Memory B cell (primary cell): ENCODE measurements at places on chromosomes 2 and 18.
A peak's percentile ranks its signal among the peaks of the same experiment; 100 is the strongest.

GRCh38 chr2:168278424-168278888, 31.1 kb upstream of the STK39 start:
- no peaks in the 10 kb centered on the region for H3K4me1 ChIP-seq
- H3K4me3 ChIP-seq = no peak overlapping the region
- peaks cover 8% of the 10 kb centered on the region for H3K27me3 ChIP-seq
- no peak for DNase-seq
- no peak overlapping the region for H3K27ac ChIP-seq

GRCh38 chr18:79904357-79905147, 46.9 kb downstream of the SLC66A2 start:
- H3K4me1 ChIP-seq = peaks cover 5% of the 10 kb centered on the region
- H3K36me3 ChIP-seq = peaks cover 37% of the 10 kb centered on the region
- no peaks in the 10 kb centered on the region for H3K27me3 ChIP-seq
- no peak for DNase-seq

GRCh38 chr18:22841840-22842239, 91.3 kb upstream of the RBBP8 start:
- no peak overlapping the region for H3K27ac ChIP-seq
- no peak for DNase-seq

DNA sequence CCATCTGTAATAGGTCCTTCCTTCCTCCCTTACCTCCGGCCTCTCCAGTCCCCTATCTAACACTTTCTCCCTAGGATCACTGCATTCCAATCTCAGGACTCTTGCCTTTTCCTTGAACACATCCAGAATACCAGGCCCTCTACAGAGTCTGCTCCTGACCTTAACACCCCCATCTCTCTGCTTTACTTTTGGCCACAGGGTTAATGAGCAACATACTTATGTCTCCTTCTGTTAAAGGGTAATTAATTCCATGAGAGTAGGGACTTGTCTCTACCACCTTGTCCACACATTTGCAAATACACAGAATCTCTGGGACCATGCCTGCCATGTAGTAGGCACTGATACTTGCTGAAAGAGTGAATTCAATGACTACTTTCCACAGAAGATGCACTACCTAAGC, 94.9 kb downstream of the COBLL1 start:
- no peak for DNase-seq
- peaks cover 57% of the 10 kb centered on the region for H3K4me1 ChIP-seq
- H3K4me3 ChIP-seq = peak overlapping the region; percentile 56
- H3K36me3 ChIP-seq = peaks cover 28% of the 10 kb centered on the region

- no peak overlapping the region for H3K27ac ChIP-seq
- H3K27me3 ChIP-seq = no peaks in the 10 kb centered on the region
- no peak overlapping the region for H3K4me3 ChIP-seq
- H3K4me1 ChIP-seq = no peaks in the 10 kb centered on the region
- no peaks in the 10 kb centered on the region for H3K36me3 ChIP-seq
Measured at GRCh38 chr2:79887747-79888374, 375.0 kb downstream of the CTNNA2 start.

DNA sequence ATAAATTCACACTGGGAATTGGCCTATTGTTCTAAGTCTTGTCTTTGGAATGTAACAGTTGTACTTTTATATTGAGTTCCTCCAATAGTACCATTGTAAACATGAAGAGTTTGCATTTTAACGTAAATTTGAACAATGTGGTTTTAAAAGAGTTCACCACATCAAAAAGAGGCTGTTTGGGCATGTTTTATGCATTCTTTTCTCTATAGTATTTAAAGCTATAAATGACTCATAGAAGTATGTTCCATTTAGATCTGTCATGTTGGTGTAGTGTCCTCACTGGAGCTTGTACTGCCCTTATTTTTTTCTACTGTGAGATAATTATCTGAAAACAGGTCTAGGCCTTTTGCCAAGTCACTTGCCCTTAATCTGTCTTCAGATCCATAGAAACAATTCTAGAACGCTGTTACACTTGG, 141.9 kb downstream of the RHBDD1 start:
- H3K27ac ChIP-seq = no peak overlapping the region
- H3K4me1 ChIP-seq = peaks cover 4% of the 10 kb centered on the region
- H3K27me3 ChIP-seq = no peaks in the 10 kb centered on the region
- no peak overlapping the region for H3K4me3 ChIP-seq
- peaks cover 14% of the 10 kb centered on the region for H3K36me3 ChIP-seq
- no peak for DNase-seq

- no peak for DNase-seq
- no peak overlapping the region for H3K27ac ChIP-seq
- H3K36me3 ChIP-seq = no peaks in the 10 kb centered on the region
- peaks cover 20% of the 10 kb centered on the region for H3K4me1 ChIP-seq
- H3K27me3 ChIP-seq = peaks cover 28% of the 10 kb centered on the region
Measured at GRCh38 chr2:26177122-26177521, 4.2 kb downstream of the GAREM2 start.

DNA sequence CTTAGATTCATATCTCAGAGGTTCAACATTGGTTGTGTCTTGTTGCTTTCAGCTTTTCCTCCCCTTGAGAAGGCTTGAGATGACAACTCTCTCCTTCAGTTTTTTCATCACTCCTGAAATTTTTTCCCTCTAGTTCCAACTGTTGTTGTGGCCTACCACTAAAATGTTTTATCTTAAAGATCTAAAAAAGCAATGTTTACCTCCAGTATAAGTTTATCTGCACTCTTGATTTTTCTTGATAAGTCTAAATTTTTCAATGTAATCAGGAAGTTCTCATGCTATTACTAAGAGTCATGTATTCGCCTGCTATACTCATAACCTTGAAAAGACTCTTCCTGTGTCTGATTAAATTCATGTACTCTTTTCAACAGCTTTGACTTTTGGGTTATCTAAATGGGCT, 366.3 kb upstream of the TFPI start:
- no peaks in the 10 kb centered on the region for H3K4me1 ChIP-seq
- no peak overlapping the region for H3K4me3 ChIP-seq
- no peak for DNase-seq
- H3K27me3 ChIP-seq = no peaks in the 10 kb centered on the region
- H3K36me3 ChIP-seq = no peaks in the 10 kb centered on the region
- H3K27ac ChIP-seq = no peak overlapping the region

DNA sequence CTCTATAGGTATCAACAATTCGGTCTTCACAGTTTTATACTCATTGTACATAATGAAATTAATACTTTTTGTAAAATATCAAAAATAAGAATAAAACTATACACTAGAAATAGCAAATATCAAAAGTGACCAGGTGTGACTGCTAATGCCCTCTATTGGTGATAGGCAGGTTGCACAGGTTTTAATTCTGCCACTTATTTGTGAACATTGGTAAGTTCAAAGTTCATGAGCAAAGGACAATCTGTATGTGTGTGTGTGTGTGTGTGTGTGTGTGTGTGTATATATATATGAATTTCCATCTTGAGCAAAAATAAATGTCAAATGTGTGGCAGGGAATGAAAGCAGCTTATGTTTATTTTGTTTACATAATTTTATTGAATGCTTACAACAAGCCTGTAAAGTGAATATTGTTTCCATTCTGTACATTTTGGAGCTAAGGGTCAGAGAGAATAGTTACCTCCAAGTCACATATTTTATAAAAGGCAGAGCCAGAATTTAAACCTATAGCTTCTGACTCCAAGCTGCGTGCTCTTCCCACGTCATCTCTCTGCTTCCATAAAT, 537.4 kb downstream of the CPS1 start:
- no peaks in the 10 kb centered on the region for H3K4me1 ChIP-seq
- no peak overlapping the region for H3K27ac ChIP-seq
- no peaks in the 10 kb centered on the region for H3K27me3 ChIP-seq
- no peak overlapping the region for H3K4me3 ChIP-seq
- no peak for DNase-seq
- no peaks in the 10 kb centered on the region for H3K36me3 ChIP-seq

DNA sequence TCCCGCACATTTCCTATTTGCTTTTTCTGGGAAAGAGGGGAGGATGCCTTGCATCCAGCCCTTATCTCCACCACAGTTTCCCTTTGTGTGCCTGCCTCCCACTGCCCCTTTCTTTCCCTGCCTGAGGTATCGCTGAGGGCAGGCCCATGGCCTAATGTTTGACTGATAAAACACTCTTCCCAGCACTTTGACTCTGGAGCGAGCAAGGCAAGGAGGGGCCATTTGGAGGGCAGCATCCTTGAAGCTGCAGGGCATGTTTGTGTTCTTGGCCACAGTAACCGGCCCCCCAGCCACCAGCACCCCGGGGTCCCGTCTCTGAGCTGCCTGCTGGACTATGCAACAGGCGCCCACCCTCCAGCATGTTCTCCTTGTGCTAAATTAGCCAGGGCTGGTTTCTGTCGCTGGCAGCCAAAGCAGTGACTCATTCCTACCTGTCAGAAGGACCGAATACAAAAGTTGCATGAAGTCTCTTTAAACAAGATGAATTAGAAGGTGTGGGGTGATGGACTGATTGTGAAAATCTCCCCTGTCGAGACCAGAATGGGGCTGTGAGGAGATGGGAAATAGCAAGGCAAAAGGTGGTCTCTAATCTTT, 50.7 kb downstream of the BCL2L11 start:
- no peaks in the 10 kb centered on the region for H3K36me3 ChIP-seq
- DNase-seq = no peak
- H3K4me3 ChIP-seq = no peak overlapping the region
- no peak overlapping the region for H3K27ac ChIP-seq
- H3K4me1 ChIP-seq = peaks cover 10% of the 10 kb centered on the region
- peaks cover 8% of the 10 kb centered on the region for H3K27me3 ChIP-seq

GRCh38 chr18:66972681-66973080, 368.8 kb upstream of the CDH19 start:
- no peak overlapping the region for H3K27ac ChIP-seq
- DNase-seq = no peak
- no peak overlapping the region for H3K4me3 ChIP-seq
- H3K4me1 ChIP-seq = no peaks in the 10 kb centered on the region
